Activated naive CD4-positive, alpha-beta T cell treated with Interleukin-2 at 50 U/mL for 16 hours (primary cell): ENCODE measurements at places on chromosomes 7 and 10.

GRCh38 chr10:131559450-131559911 lies 248.0 kb upstream of the TCERG1L start:
- DNase-seq: no peak

DNA sequence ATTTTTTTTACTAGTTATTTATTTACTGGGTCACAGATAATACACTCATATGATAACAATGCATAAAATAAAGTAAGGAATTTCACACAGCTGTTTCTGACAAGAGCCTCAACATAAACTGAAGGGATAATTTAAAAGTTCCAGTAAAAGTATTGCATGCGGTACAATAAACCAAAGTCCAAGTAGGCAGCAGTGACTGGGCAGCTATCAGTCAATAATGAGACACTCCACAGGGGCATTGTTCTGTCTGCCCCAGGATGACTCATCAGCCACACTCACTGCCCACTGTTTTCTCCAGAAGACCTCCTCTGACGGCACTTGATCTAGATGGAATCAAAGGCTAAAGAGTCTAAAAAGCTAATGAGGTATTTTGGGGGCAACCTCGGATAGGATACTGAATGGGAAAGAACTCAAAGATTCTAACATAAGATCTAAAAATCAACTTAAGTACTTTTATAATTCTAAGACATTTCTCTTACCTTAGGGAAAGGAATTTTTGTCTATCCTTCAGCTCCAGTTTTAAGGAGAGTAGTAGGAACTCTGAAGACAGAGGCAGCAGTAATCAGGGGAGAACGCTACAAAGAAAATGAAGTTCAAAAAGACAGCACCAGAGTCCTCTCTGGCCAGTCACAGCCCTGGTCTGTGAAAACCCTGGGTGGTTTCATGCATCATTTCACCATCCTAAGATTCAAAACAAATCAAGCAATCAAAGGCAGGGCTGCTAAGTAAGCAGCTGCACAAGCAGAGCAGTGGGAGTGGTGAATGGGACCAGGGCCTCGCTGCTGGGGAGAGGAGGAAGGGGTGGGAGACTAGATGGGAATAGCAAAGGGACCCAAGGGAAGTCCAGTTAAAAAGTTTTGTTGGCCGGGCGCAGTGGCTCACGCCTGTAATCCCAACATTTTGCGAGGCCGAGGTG lies 175.1 kb downstream of the AVL9 start:
- no peak for DNase-seq

DNA sequence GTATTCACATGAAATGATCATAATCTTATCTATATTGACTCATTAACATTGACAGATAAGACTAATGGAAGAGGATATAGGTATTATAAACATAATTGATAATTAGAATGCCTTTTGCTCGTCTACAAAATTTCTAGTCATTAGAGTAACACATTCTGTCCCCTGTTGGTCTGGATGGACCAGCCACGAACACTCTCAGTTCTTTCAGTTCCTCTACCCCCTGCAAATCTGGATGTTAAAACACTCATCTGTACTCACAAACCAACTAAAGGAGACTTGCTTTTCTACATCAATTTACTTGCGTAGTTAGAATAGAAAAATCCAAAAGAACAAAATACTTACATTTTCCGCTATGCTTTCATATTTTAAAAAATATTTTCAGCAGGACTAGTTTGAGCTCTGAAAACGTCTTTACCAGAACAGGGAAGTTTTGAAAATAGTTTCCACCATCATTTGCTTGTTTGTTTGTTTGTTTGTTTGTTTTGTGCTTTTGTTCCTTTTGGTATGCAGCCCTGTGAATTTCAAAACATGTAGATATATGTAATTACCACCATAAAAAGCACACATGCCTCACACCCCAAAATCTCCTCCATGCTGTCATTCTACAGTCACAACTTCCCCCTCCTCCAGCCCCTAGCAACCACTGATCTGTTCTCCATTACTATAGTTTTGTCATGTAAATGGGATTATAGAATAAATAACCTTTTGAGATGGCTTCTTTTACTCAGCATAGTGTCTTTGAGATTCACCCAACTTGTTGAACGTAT lies 103.8 kb downstream of the FZD1 start:
- DNase-seq: no peak

GRCh38 chr10:72243822-72244437 lies 27.9 kb upstream of the ASCC1 start:
- DNase-seq: no peak

DNA sequence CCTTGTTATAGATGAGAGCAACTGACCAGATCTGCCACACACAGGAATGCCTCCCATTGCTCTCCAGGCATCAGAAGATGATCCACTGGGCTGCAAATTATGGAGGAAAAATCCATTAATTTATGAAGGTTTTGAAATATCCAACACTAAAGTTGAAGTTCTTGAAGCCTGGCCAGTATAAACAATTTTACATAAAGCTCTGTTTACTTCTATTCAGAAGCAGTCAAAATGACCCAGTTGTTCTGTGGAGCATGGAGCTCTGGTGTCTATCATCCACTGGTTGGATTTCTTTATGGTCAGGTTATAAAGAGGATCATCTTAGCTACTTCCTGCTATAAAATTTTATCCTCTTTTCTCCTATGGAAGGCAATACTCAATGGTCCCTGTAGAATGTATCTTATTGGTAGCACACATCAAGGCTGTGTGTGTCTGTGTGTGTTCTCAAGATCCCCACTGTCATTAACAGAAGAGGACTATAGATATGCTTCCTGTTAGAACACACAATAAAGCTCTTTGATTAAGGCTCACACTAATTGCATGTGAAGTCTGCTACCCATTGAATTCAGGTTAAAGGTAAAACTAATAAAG lies 747.4 kb downstream of the SUGCT start:
- no peak for DNase-seq
